ENCODE measurements at places on chromosomes 3 and 15.

- no peak for DNase-seq
Measured at GRCh38 chr3:43104660-43105595, 951 bp downstream of the POMGNT2 start.

DNA sequence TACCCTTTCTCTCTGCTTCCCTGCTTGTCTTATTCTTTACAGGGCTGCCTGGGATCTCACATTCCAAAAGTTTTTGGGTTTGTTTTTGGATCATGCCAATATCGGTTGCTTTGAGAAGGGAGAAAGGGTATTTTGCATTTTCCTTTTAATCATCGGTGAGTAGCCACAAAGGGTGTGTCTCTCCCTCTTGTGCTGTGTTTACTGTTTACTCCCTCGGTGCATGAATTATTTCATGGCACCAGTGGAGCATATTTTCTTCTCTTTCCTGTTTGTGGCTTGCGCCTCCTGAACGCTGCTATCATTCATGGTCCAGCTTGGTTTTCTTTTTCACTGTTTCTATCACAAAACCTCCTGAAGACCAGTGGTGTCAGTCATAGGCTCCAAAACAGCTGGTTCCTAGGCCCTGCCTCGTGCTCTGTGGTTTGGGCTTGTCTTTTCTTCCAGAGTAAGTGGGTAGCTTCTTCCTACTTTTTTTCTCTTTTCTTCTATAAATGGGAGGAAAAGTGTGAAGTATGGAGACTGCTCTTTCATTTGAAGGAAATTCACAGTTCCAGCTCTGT lies 54.9 kb downstream of the IGF1R start:
- DNase-seq, result no peak

DNA sequence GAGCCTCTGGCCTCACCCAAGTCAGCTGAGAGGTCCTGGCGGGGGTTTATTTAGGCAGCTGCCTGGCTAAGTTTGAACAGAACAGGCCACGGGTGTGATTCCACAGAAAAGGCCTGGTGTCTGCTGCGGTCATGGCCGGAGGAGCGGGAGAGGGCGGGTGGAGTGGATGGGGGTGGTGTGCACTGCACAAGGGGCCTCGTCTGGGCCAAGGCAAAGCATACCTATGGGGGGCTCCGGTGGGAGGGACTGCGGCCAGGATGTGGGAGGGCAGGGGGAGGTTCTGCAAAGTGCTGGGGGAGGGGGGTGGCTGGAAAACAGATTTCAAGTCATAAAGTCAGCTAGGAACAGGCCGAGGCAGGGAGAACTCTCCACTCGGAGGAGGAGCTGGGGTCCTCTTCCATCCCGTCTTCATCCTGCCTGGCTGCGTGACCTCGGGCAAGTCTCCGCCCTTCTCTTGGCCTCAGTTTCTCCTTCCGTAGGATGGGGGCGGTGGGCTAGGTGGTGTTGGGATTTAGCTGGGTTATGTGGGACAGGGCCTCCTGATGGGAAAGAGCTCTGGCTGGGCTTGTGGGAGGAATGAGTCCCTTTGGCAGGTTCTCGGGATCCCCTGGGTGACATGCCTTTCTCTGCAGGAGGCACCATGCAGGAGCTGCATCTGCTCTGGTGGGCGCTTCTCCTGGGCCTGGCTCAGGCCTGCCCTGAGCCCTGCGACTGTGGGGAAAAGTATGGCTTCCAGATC lies 878 bp downstream of the ISLR start:
- DNase-seq, result no peak

DNA sequence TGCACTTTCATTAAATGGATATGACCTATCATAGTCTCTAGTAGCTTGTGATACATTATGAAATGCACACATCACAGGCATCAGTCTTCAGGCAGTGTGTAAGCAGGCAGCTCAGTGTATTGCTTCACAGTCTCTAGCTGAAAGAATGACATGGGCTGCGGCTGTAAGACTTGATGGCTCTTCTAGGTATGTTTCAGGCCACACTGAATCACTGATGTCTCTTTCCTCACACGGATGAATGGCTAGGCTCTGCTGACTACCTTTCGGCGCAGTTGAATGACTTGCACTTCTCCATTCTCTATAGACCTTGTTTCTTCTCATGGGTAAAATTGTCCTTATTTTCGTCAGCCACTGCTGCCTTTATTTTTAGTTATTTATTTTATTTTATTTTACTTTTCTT lies 15.4 kb downstream of the APH1B start:
- no peak for DNase-seq

GRCh38 chr3:48345946-48346572 lies 12.6 kb upstream of the SPINK8 start:
- no peak for DNase-seq

DNA sequence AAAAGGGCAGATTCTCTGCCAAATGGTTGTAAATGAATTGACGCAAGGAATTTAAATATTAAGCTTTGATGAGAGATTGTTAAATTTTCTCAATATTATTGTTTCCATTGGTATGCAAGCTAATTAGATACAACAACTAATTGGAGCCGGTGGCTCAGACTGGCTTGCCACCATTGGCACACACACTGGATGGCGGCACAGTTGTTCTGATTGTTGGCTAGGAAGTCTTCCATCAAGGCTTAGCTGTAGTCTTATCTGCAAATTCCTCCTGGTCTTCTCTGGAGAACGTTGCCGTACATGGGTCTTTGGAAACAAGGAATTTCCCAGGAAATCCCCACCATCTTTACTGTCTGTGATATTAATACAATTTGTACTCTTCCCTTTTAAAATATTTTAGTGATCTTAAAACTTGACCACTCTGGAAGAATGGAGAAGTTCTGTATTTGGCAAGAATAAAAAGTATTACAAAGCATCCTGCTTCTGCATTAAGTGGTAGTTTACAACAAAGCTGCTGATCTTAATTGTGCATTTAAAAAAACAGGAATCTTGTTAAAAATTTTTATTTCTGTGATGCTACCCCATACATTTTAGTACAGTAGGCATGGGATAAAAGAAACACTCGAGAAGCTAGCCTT lies 126.5 kb downstream of the UBE2E2 start:
- no peak for DNase-seq

DNA sequence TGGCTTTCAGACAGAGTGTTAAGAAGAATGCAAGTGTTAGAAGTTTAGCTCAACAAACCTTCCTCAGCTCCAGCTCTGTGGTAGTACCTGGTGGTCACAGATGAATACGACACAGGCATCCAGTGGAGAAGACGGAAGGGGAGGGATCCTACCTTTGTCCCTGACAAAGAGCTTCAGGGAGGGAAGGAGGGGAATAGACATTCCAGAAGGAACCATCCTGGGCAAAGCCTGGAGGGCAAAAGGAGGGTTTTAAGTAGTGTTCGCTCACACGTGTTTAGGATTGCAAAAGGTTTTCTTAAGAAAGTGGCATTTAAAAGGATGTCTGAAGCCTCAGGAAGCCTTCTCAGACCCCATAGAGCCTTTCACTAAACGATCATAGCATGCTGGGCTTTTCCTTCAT lies 2.8 kb downstream of the CHCHD4 start:
- no peak for DNase-seq

DNA sequence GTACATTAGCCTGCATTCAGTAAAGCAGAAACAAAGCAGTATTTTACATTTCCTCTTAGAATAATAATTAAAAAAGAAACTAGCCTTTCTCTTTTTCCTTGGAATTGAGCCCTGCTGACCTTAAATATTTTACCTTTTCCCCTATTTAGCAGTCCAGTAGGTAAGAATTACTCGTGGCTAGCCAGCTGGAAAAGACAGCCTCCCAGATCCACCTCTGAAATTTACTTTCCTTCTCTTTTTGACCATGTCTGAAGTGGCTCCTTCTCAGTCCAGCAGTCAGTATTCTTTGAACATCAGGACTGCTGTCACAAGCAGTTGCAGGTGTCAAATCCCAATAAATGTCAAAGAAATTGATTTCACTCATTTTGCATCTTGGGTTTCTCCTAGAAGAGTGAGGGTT lies 311.5 kb upstream of the DCBLD2 start:
- DNase-seq, result no peak
